ENCODE measurements at places on chromosomes 3 and 15.

GRCh38 chr3:169435193-169435592 is 228.3 kb downstream of the MECOM start:
- no peak for DNase-seq

- DNase-seq: no peak
These were observed 14.8 kb downstream of the TNK2 start for GRCh38 chr3:195893516-195893915.

GRCh38 chr15:28901587-28901980 is 15.8 kb downstream of the APBA2 start:
- no peak for DNase-seq

GRCh38 chr15:55628369-55628730 is 40.2 kb upstream of the PYGO1 start:
- DNase-seq: no peak

All from CD4-positive, alpha-beta T cell treated with Interleukin-17A for 4 hours (primary cell).